GM23338 (cell line): ENCODE measurements at places on chromosomes 4 and X. TPM values are rescaled to one million over a fixed set of nuclear protein-coding genes. Genes with fewer than 3 reads are reported as not detected.

GRCh38 chrX:142688256-142688655, 337.5 kb upstream of the SPANXN4 start:
- H3K4me1 ChIP-seq = no peaks in the 10 kb centered on the region
- no peak for DNase-seq
- H3K27me3 ChIP-seq = no peaks in the 10 kb centered on the region
- H3K27ac ChIP-seq = no peak overlapping the region
- no peaks in the 10 kb centered on the region for H3K36me3 ChIP-seq

- H3K4me3 ChIP-seq = no peak overlapping the region
- no peak for DNase-seq
- H3K36me3 ChIP-seq = no peaks in the 10 kb centered on the region
Observed at GRCh38 chr4:128347175-128347868, 59.7 kb upstream of the PGRMC2 start.

GRCh38 chr4:80008971-80009370, 64.1 kb downstream of the ANTXR2 start:
- H3K4me3 ChIP-seq = no peak overlapping the region
- H3K27ac ChIP-seq = no peak overlapping the region
- H3K27me3 ChIP-seq = no peaks in the 10 kb centered on the region
- no peak for DNase-seq
- peaks cover 5% of the 10 kb centered on the region for H3K4me1 ChIP-seq

- no peak for DNase-seq
- H3K27me3 ChIP-seq = no peaks in the 10 kb centered on the region
- no peak overlapping the region for H3K27ac ChIP-seq
Observed at GRCh38 chr4:94403751-94404150, 48.0 kb upstream of the PDLIM5 start.

DNA sequence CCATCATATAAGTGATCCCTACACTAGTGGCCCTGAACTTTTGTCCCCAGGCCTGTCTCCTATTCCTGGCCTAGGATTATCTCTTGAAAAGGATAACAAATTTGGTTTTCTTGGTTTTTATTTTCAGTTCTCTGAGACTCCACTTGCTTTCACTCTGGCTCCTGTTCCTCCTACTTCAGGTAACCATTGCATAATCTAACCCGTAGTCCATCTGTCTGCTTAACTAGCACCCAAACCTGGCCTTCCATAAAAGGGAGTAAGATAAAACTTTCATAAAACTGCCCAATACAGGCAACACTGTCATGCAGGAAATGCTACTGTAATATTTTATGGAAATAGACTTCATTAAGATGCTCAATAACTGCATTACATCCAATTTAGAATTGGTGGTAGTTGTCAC, 52.1 kb upstream of the RAP1GDS1 start:
- no peak for DNase-seq
- no peaks in the 10 kb centered on the region for H3K36me3 ChIP-seq
- no peak overlapping the region for H3K27ac ChIP-seq
- H3K27me3 ChIP-seq = no peaks in the 10 kb centered on the region
- H3K4me1 ChIP-seq = peaks cover 7% of the 10 kb centered on the region; the same call in 1 of the 2 replicates
- H3K4me3 ChIP-seq = no peak overlapping the region

DNA sequence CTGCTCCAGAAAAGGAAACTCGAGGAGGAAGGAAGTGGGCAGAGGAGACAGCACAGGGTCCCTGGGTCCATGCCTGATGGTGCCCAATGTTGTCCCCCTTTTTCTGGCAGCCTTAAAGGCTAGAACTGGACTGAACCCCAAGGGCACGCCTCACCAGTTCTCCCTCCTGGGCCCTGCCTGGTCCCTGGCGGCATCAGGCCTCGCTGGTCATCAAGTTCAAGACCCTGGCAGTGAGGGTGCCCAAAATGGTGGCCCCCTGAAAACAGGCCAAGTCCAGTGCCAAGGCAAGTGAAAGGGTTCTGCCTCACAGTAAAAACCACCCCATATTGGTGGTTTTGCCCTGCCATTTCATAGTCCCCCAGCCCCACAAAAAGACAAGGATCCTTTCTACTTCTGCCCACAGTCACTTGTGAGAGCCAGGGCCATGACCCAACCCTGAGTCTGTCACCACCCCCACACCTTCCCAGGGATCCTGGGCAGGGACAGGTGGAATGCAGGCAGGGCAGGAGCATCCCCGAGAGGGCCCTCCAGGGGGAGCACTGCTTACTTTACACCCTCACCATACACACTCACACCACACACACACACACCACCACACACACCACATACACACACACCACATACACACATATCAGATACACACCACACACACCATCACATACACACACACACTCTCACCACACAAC, 107.6 kb downstream of the DCTD start:
- no peaks in the 10 kb centered on the region for H3K36me3 ChIP-seq
- peaks cover 8% of the 10 kb centered on the region; the same call in 1 of the 2 replicates for H3K4me1 ChIP-seq
- H3K27ac ChIP-seq = no peak overlapping the region
- H3K27me3 ChIP-seq = peaks cover 11% of the 10 kb centered on the region; the same call in 1 of the 2 replicates
- DNase-seq = peak; percentile 57

DNA sequence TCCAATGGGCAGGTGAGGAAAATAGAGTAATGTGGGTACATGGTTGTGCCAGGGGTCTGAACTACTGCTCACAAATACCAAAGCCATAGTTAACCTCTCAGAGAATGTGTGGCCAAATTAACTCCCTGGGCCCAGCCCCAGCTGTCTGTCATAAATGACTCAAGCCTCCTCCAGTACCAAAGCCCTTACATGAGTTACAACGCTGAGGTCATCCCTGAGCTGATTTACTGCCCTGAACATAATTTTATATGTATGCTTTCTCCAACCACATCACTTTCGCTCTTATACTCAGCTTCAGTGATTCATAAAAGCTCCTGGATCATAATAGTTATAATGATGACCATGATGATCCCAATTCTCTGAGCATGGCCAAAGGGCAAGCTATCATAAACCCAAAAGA, 283.9 kb downstream of the NKX6-1 start:
- H3K27ac ChIP-seq = no peak overlapping the region
- no peak overlapping the region for H3K4me3 ChIP-seq
- H3K4me1 ChIP-seq = peaks cover 13% of the 10 kb centered on the region
- no peaks in the 10 kb centered on the region for H3K27me3 ChIP-seq
- H3K36me3 ChIP-seq = no peaks in the 10 kb centered on the region
- DNase-seq = no peak

DNA sequence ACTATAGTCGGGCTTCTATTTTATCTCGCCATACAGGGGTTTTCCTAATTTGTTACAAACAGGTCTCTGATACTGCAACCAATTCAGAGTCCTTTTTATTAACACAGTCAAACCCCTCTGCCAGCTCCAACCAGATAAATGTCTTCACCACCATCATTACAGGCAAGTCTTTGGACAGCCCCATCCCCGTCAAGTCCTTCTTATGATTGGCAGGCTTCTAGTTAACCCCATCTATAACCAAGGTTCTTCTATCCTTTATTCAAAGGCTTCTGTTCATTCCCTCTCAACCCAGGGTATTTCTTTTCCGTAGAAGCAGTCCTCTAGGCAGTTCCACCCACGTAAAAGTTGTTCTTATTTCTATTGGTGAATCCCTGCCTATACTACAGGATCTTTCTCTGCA, 29.9 kb upstream of the FOXR2 start:
- no peaks in the 10 kb centered on the region for H3K27me3 ChIP-seq
- DNase-seq = no peak
- H3K4me1 ChIP-seq = no peaks in the 10 kb centered on the region
- H3K36me3 ChIP-seq = no peaks in the 10 kb centered on the region

DNA sequence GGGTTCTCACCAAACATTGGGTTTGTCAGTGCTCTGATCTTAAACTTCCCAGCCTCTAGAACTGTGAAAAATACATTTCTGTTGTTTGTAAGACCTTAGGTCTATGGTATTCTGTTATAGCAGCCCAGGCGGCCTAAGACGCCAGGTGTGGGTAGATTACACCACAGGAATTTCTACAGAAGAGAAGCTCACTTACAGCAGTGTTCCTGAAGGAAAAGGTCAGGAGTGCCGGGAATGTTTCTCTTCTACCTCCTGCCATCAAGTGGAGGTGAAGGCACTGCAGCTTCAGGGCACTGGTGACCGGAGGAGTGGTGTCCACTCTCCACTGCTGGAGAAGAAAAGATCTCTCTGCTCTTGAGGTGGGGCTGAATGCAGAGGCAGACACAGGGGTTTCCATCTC, 45.7 kb downstream of the FHDC1 start:
- no peak overlapping the region for H3K4me3 ChIP-seq
- no peak overlapping the region for H3K27ac ChIP-seq
- no peak for DNase-seq
- no peaks in the 10 kb centered on the region for H3K27me3 ChIP-seq
- peaks cover 10% of the 10 kb centered on the region for H3K4me1 ChIP-seq

GRCh38 chrX:112820364-112821268, 20.0 kb downstream of the AMOT start:
- no peaks in the 10 kb centered on the region for H3K36me3 ChIP-seq
- H3K27ac ChIP-seq = no peak overlapping the region
- no peak for DNase-seq
- H3K4me1 ChIP-seq = no peaks in the 10 kb centered on the region

GRCh38 chr4:145230726-145231125, 50.3 kb upstream of the OTUD4 start:
- no peaks in the 10 kb centered on the region for H3K4me1 ChIP-seq
- no peak overlapping the region for H3K27ac ChIP-seq
- no peak for DNase-seq
- no peaks in the 10 kb centered on the region for H3K36me3 ChIP-seq
- no peak overlapping the region for H3K4me3 ChIP-seq

- H3K36me3 ChIP-seq = no peaks in the 10 kb centered on the region
- H3K4me1 ChIP-seq = peaks cover 8% of the 10 kb centered on the region
- no peak for DNase-seq
- H3K4me3 ChIP-seq = no peak overlapping the region
- no peak overlapping the region for H3K27ac ChIP-seq
Observed at GRCh38 chrX:43627147-43627546, 29.0 kb upstream of the MAOA start.

- H3K27me3 ChIP-seq = no peaks in the 10 kb centered on the region
- no peak overlapping the region for H3K4me3 ChIP-seq
- no peaks in the 10 kb centered on the region for H3K36me3 ChIP-seq
Observed at GRCh38 chr4:55670695-55671094, 34.6 kb upstream of the NMU start.

GRCh38 chrX:129939986-129940385, 34.0 kb downstream of the UTP14A start:
- DNase-seq = peak; percentile 43
- H3K36me3 ChIP-seq = no peaks in the 10 kb centered on the region
- H3K27ac ChIP-seq = no peak overlapping the region
- no peaks in the 10 kb centered on the region; the same call in 1 of the 2 replicates for H3K4me1 ChIP-seq

DNA sequence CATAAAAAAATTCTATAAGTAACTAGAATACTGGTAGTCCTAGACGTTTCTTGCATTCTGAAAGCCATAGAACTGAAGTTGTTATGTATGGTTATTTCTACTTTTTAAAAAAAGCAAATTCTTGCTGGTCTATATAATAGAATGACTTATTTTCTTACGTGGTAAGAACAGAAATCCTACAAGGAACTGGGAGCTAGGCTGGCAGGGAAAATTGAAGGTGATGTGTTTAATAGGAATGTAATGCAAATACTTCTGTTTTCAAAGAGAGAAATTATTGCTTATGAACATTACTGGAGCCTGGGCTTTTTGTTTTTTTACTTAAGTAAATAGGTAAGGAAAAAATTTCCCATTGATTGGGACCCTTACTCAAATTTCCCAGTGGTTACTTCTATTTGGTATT, 8.9 kb downstream of the CCNA2 start:
- DNase-seq = no peak
- no peak overlapping the region for H3K27ac ChIP-seq
- H3K4me1 ChIP-seq = no peaks in the 10 kb centered on the region
- no peaks in the 10 kb centered on the region for H3K27me3 ChIP-seq
- H3K4me3 ChIP-seq = no peak overlapping the region

GRCh38 chr4:108950158-108950915, 187.5 kb upstream of the ETNPPL start:
- DNase-seq = no peak
- no peaks in the 10 kb centered on the region for H3K27me3 ChIP-seq
- no peak overlapping the region for H3K27ac ChIP-seq
- H3K4me3 ChIP-seq = no peak overlapping the region

DNA sequence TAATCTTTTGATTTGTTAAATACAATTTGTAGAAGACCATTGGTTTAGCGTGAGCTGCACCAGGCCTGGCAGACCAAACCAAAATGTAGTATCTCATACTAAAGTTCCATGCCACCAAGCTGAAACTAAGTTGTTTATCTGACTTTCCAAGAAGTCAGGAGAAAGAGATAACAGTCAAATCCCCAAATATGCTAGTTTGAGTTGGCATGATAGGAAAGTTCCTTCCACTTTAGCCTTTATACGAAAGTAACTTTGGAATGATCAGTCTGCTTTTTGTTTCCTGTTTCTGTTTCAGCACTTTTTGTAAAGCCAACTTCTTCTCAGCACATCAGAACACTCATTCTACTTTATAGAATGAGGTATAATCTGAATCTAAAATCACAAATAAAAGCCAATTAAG, 449.2 kb downstream of the GRXCR1 start:
- H3K27ac ChIP-seq = no peak overlapping the region
- DNase-seq = no peak
- H3K4me1 ChIP-seq = no peaks in the 10 kb centered on the region
- no peaks in the 10 kb centered on the region for H3K36me3 ChIP-seq
- no peaks in the 10 kb centered on the region for H3K27me3 ChIP-seq

- no peaks in the 10 kb centered on the region for H3K4me1 ChIP-seq
- no peak for DNase-seq
- H3K27ac ChIP-seq = no peak overlapping the region
- no peaks in the 10 kb centered on the region for H3K27me3 ChIP-seq
- H3K36me3 ChIP-seq = peaks cover 5% of the 10 kb centered on the region; the same call in 1 of the 2 replicates
Observed at GRCh38 chr4:52628543-52628942, 30.6 kb downstream of the USP46 start.

GRCh38 chr4:55947254-55947882, 1.4 kb upstream of the CEP135 start:
- no peaks in the 10 kb centered on the region for H3K36me3 ChIP-seq
- H3K27me3 ChIP-seq = no peaks in the 10 kb centered on the region
- no peak overlapping the region for H3K27ac ChIP-seq
- no peak for DNase-seq
- peaks cover 26% of the 10 kb centered on the region for H3K4me1 ChIP-seq

DNA sequence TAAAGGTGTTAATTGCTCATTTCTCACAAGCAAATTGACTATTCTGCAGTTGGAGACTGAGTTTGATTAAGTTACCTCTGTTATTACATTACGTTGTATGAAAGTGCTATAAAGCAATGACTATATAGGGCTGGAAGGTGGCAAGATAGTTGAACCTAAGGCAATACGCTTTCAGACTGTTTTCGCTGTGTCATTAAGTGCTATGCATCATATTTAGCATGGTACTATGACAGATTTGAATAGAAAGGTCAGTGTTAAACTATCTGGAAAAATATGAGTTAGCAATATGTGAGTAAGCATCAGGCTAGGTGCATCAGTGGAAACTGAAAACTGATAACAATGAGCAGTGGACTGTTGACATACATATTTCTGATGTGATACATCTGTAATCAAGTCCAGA, 206.0 kb upstream of the ARHGAP24 start:
- H3K36me3 ChIP-seq = peaks cover 3% of the 10 kb centered on the region; the same call in 1 of the 2 replicates
- H3K4me1 ChIP-seq = no peaks in the 10 kb centered on the region
- H3K4me3 ChIP-seq = no peak overlapping the region
- H3K27me3 ChIP-seq = no peaks in the 10 kb centered on the region

TEC gene
- 3.0 and 8.3 TPM in 2 replicates for total RNA-seq

MAGEB2 gene
- not detected in 2 replicates for total RNA-seq

PPARGC1A gene
- 0.54 and 3.3 TPM in 2 replicates for total RNA-seq

PLP2 gene
- 1.6 and 3.4 TPM in 2 replicates for total RNA-seq

RASGEF1B gene
- total RNA-seq = 2.8 and 5.3 TPM in 2 replicates

PCYT1B gene
- total RNA-seq = 14.6 and 16.5 TPM in 2 replicates

GPR82 gene
- total RNA-seq = not detected in 2 replicates

ARHGAP24 gene
- 0.21 TPM in 1 of 2 replicates, not detected in the other for total RNA-seq

UBE2D3 gene
- 470 and 498 TPM in 2 replicates for total RNA-seq
